ENCODE measurements at places on chromosomes 4 and X.

DNA sequence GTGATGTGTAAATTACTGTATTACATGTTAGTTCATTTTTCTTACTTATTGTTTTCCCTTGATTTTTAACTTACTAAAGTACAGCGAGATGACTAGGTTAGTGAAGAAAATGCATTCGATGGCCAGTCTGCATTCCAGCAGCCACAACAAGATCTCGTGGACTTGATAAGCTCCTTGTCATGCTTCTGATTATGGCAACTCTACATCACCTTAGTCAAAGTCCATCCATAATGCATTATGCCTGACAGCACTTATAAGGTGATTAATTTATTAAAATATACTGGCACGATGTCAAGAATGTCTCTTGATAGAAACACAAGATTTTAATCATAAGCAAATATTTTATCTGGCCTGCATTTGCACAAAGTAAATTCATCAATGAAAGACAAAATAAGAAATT, 109.9 kb upstream of the NAP1L5 start:
- DNase-seq: no peak

- DNase-seq: no peak
Measured at GRCh38 chr4:155077452-155078229, 130.8 kb upstream of the NPY2R start.

GRCh38 chr4:78645853-78646757, 94.5 kb downstream of the ANXA3 start:
- peak; percentile 75 for DNase-seq

- no peak for DNase-seq
Measured at GRCh38 chrX:24646006-24646405, 1.1 kb downstream of the PCYT1B start.

All from midbrain (tissue), 1 donor.